ENCODE measurements at places on chromosomes 11 and 22. TPM values are rescaled to one million over a fixed set of nuclear protein-coding genes. Genes with fewer than 3 reads are reported as not detected.

DNA sequence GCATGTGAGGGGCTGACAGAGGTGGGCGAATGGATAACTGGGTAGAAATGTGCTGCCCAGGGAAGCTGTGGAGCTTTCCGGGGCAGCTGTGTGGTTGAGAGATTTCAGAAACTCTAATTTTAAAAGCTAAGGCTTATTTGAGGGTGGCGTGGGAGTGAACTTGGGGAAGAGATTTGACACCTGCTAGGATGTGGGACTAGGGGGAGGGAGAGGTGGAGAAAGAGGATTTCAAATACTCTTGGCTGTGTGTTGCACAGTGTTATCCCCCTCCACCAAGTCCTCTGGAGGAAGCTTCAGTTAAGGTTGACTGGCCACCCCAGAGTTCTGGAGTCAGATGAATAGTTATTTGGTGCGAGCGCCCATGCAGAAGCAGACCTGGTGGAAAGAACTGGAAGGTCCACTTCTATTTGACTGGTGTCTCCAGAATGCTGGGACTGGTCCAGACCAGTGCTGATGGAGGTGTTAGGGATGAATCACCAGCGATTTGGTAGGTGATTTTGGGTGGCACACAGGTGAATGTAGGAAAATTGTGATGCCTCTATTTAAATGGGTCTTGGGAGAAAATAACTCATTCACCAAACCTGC, 72.8 kb upstream of the ALX4 start:
- DNase-seq, result no peak

GRCh38 chr11:11635443-11635842, 13.6 kb upstream of the GALNT18 start:
- DNase-seq, result no peak

- no peak for DNase-seq
Measured at GRCh38 chr11:72018171-72018570, 19.5 kb downstream of the IL18BP start.

- DNase-seq, result no peak
Measured at GRCh38 chr11:124793466-124794278, 6.5 kb downstream of the MSANTD2 start.

DNA sequence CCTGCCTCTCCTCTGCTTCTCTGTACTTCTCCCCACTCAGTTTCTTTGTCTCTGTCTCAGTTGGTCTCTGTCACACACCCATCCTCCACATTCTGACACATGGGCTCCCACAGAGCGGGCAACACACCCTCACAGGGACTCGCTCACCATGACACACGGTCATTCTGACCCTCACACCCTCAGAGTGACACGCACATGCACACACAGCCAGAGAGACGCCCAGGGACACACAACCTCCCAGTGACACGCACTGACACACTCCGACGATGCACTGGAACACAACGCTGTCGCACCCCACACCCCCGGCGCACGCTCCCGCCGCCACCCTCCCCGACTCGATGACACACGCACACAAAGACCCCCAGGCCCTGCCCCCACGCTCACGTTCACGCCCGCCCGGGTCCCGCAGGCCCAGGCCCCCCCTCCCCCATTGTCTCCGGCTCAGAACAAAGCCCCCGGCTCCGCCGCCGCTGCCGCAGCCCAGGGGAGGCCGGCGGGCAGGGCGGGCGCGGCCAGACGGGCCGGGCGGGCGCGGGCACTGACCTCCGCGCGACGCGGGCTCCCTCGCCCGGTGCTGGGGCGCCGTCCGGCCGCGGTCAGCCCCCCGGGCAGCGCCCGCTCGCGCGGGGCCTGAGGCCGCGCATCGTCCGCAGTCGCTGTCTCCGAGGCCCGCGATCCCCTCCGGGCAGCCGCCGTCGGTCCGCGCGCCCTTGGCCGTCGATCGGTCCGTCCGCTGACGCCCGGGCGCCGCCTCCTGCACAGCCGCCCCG, 404 bp downstream of the DCHS1 start:
- no peak for DNase-seq

DNA sequence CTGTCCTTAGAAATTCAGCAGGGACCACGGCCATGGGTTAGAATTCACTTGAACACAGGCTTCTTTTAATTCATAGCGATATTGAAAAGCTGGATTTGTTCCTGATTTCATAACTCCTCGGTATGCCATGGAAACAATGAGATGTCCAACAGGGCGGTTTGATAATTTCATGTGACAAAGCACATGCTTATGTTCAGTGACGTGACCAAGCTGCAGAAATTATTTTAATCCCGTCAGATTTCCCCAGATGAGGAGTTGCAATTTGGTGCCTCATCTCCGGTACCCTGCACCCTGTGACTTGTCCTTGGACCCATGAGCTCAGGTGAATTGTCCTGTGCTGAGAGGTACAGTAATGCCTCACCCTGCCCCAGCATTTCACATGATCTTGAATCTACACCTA, 81.7 kb downstream of the C11orf91 start:
- no peak for DNase-seq

GRCh38 chr11:44409558-44410236, 99.8 kb upstream of the ALX4 start:
- DNase-seq, result no peak

GRCh38 chr11:65869643-65870306, 2.8 kb downstream of the EFEMP2 start:
- DNase-seq, result no peak

DNA sequence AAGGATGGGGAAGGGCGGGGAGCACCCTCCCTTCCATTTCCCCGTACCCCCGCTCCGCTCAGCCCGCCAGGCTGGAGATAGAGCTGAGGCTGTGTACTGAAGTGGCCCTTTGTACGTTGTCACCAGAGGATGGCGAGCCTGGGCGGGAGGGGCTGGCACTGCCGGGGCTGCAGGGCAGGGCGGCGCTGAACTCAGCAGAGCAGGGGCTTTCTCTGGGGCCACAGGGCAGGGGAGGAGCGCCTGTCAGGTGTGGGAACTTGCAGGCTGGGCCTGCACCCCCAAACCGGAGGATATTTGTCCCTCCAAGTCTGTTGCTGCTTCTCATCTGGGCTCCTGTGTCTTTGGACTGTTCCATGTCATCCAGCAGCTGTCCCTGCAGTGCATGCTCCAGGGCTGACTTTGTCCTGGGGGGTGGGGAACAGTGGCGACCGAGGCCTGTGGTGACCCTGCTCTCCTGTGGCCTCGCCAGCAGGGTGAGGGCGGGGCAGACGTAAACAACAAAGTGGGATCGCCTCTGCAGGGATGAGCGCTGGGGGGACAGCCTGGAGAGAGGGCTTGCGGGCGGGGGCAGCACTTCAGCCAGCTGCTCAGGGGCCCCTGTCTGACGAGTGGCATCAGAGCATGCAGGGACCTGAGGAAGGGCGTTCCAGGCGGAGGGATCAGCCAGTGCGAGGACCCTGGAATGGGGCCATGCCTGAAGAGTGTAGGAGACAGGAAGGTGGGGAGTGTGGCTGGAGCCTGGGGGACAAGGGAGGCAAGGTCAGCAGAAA, 13.1 kb downstream of the MGAT3 start:
- DNase-seq, result no peak

DNA sequence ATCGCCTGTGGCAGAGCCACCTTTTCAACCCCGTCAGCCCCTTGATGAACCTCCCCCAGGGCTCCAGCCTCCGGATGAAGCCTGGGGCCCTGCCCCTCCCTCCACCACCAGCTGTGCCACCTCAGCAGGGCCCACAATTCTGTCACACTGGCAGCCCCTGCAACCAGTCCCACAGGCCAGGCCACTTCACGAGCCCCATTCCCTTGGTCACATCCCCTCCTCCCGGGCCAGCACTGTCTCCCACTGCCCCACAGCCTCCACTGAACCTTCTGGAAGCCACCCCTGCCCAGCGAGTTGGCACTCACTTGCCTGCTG, 19.9 kb downstream of the OSBPL5 start:
- DNase-seq, result no peak

- peak; percentile 75 for DNase-seq
Measured at GRCh38 chr11:117144477-117145392, 648 bp downstream of the PAFAH1B2 start.

GRCh38 chr11:75376175-75376574, 23.1 kb upstream of the RPS3 start:
- no peak for DNase-seq

DNA sequence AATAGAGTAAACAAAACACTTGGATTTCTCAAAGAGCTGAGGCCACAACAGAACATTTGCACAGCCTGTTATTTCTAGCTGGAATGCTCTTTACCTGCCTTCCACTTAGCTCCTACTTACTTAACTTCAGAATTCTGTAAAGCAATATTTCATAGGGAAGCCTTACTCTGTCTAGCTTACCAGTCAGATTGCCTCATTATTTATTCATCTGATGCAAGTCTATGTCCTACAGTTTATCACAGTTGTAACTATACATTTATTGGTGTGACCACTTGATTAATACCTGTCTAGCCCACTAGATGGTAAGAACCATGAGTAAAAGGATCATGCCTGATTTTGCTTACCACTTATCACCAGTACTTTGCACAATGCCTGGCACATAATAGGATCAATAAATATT, 56.1 kb upstream of the ME3 start:
- DNase-seq, result no peak

Gene MRGPRX3
- total RNA-seq, result not detected

Gene SLC5A1
- 1.5 TPM for total RNA-seq

Gene OR51B5
- not detected for total RNA-seq

Gene POTEH
- not detected for total RNA-seq

All from pancreas (tissue), 10 donors.